ENCODE measurements at places on chromosomes 13 and 19. TPM values are rescaled to one million over a fixed set of nuclear protein-coding genes. Genes with fewer than 3 reads are reported as not detected.

The ZNF253 gene
- 14.7 TPM for total RNA-seq

The LSM14A gene
- 129 TPM for total RNA-seq

DNA sequence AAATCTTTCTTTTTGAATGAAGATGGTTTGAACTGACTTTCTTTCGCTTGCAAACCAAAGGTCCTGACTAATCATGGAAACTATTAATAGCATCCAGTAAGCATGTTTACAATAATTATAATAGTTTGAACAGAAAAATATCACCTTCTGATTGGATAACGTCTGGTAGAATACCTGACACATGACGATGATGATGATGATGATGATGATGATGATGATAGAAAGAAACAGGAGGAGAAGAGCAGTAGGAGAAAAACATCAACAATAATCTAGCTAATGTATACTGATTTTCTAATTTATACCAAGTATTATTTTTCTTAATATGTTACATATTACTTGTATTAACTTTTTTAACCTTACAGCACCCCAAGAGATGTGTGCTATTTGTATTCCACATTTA, 157.5 kb upstream of the SPRY2 start:
- no peak for DNase-seq

The ZFP30 gene
- total RNA-seq: 14.2 TPM

- DNase-seq: no peak
Measured at GRCh38 chr13:30435911-30436451, 13.7 kb downstream of the UBE2L5 start.

DNA sequence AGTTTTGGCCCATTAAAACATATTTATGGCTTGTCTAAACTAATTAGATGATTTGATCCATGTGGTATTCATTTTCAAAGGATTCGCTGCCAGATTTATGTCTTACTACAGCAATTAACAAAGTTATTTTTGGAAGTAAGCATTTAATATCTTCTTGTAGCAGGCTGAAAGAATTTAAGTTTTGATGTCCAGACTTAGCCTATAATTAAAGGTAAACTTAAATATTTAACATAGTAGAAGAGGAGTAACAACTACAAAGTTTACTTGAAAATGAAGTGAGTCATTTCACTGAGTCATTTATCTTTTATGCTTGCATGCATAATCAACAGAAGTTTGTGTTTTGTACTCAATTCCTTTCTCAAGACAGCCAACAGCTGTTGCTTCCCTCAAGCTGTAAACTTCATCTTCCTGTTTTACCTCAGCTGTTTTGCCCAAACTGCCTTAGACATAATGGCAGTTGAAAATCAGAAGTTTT, 58.1 kb downstream of the EDNRB start:
- DNase-seq: no peak

- no peak for DNase-seq
Measured at GRCh38 chr19:35447606-35448469, at the start of gene FFAR2. FFAR2 (plus strand) TSS chr19:35448257; CDS start chr19:35449715, 1,458 bp downstream.

- no peak for DNase-seq
Measured at GRCh38 chr13:44414716-44415115, 41.1 kb downstream of the SERP2 start.

The KLK15 gene
- not detected for total RNA-seq

The SCEL gene
- total RNA-seq: not detected

The PLK5 gene
- total RNA-seq: not detected

Measured in activated CD4-positive, alpha-beta memory T cell treated with anti-CD3 and anti-CD28 coated beads, Interleukin-2, amount 10 ng/mL, durations not matched to agents 7 days and 5 days (primary cell).